ENCODE measurements at places on chromosomes 12 and 14. TPM values are rescaled to one million over a fixed set of nuclear protein-coding genes. Genes with fewer than 3 reads are reported as not detected.

GRCh38 chr12:27303139-27304111, 29.2 kb upstream of the BMAL2 start:
- DNase-seq: no peak

ASIC1 gene
- total RNA-seq: 16.2 TPM

PLEKHH1 gene
- total RNA-seq: 5.5 TPM

DNA sequence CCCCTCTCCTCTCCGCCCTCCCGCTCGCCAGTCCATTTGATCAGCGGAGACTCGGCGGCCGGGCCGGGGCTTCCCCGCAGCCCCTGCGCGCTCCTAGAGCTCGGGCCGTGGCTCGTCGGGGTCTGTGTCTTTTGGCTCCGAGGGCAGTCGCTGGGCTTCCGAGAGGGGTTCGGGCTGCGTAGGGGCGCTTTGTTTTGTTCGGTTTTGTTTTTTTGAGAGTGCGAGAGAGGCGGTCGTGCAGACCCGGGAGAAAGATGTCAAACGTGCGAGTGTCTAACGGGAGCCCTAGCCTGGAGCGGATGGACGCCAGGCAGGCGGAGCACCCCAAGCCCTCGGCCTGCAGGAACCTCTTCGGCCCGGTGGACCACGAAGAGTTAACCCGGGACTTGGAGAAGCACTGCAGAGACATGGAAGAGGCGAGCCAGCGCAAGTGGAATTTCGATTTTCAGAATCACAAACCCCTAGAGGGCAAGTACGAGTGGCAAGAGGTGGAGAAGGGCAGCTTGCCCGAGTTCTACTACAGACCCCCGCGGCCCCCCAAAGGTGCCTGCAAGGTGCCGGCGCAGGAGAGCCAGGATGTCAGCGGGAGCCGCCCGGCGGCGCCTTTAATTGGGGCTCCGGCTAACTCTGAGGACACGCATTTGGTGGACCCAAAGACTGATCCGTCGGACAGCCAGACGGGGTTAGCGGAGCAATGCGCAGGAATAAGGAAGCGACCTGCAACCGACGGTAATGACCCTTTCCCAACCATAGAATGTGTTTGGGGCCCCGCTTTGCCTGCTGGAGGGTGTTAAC, 615 bp downstream of the CDKN1B start:
- no peak for DNase-seq

GRCh38 chr14:103108749-103109207, 14.3 kb downstream of the EXOC3L4 start:
- DNase-seq: no peak

DNA sequence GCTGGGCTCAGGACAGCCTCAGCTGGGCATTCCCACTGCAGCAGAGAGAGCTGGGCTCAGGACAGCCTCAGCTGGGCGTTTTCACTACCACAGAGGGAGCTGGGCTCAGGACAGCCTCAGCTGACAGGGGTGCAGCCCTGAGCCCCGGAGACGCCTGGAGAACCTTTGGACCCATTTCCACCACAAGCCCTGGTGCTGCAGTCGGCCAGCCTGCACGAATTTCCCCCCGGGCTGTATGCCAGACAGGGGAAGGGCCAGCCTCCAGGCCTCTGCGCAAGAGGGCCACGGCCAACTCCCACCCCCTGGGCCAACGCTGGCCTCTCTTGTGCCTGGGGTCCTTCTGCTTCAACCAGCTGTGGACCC, 2.6 kb upstream of the C14orf180 start:
- no peak for DNase-seq

DMAC2L gene
- total RNA-seq: 15.9 TPM

PPFIA2 gene
- 237 TPM for total RNA-seq

GRCh38 chr12:84732828-84733340, 179.7 kb downstream of the SLC6A15 start:
- DNase-seq: no peak

DNA sequence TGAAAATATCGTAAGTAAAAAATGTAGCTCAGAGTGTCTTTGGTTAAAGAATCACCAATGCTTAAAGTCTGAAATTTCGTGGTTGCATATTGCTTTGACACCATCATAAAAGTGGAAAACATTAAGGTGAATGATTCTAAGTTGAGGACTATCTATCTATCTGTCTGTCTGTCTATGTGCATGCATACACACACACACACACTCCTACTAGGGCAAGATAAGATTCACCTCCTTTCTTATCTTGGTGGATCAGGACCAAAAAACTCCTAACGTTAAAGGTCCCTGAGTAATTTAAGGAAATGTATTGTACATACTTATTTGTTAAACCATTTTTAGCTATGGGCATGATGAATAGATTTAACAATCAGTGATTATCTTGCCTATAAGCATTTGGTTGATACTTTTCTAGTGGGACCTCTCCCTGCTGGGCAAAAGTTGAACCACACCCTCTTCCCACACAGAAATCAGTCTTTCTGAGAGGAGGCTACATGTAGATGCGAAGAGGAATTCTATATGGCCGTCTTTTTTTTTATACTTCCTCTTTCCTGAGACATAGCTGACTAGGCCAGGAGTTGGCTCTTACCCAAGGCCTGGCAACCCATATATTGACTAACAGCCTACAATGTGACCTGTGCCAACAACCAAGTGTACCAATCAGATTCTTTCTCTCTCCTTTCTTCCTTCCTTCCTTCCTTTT, 19.3 kb upstream of the LLPH start:
- DNase-seq: no peak

DNA sequence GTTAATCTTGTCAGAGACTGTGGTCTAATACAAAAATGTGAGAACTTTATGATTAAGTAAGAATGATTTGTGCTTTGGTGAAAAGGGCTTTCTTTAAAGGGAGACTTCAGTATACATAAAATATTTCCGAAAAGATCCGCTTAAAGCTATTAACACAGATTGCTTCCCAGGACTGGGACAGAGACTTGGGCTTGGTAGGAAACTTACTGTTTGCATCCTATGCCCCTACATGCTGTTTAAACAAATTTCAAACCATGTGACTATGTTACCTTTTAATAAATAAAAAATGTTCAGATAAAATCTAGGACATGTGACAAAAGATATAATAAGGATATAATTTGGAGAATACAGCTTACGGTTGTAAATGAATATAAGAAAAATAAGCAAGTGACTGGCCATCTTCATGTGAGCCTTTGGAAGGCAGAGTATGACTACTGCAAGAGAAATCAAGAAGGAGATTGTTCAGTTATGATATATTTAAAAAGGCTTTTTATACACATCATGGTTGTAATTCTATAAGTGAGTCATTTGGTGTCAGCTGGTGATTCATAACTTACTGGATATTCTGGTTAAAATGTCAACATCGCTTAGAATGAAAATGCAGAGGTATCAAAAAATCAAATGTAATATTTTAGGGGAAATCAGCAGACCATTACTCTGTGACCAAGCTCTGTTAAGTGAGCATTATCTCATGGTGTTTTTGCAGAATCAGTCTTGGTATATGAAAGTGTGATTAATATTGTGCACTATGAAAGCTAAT, 234.7 kb upstream of the E2F7 start:
- no peak for DNase-seq

KCNC2 gene
- total RNA-seq: 21.1 TPM

- DNase-seq: no peak
Measured at GRCh38 chr12:116400636-116401372, 123.3 kb upstream of the MED13L start.

DNA sequence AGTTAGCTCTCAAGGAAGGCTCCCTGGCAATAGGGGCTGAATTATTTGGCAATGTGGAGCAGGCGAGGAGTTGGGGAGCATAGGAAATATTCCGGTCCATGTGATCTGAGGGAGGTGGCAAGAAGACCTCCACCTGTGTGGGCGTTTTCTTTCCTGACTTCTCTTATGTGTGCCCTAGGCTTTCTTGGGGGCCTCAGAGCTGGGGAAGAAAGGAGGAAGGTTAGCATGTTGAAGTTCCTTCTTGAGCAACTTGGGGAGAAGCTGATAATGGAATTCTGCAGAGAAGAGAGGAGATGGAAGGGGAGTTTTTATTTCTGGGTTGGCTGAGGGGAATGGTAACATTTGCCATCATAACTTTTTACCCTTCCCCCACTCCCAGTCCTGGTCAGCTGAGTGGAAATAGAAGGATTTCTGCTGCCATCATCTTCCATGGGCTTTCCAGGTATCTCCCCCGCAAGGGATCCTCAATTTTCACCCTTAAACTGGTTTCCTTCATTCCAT, 1.2 kb downstream of the DTX3 start:
- DNase-seq: no peak

DNA sequence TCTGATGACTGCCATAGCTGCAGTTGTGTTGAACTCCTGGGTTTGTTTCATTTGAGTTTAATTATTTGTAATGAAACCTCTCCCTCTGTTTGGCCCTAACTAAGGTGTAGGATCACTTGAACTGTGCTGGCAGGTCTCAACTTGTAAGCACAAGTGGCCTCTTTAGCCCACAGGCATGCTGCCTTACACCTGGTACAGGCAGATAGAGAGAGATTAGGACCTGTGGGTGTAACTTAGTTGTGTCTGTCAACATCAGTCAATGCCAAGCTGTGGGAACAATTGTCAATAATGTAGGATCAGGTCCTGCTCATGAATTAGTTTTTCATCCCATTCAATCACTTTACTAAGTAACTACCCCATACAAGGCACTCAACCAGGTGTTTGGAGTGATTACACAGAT, 263.0 kb upstream of the G2E3 start:
- no peak for DNase-seq

GRCh38 chr14:22464422-22465142, 124.4 kb downstream of the DAD1 start:
- no peak for DNase-seq

DNA sequence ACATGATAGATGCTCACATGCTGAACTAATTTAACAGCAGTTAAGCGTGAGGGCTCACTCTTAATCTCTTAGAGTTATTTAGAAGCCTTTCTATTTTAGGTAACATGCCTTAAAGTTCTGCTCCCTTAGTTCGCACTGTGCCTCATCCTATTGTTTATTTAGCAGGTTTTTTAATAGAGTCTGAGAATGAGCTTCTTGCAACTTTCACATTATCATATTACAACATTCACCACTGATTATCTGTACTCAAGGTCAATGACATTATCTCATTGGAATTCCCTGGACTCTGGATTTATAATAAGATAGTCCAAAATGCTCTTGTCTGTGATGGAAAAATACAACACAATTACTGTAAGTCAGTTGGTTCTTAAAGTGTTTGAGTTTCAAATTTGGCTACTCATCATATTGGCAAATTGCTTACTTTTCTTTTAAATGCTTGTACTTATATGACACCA, 183.6 kb upstream of the SLC38A2 start:
- DNase-seq: no peak

IAPP gene
- total RNA-seq: not detected

NKX2-8 gene
- not detected for total RNA-seq

GRCh38 chr12:47876440-47876960, 28.3 kb downstream of the VDR start:
- DNase-seq: no peak

- no peak for DNase-seq
Measured at GRCh38 chr12:42785944-42786343, 196.4 kb upstream of the PRICKLE1 start.

DNA sequence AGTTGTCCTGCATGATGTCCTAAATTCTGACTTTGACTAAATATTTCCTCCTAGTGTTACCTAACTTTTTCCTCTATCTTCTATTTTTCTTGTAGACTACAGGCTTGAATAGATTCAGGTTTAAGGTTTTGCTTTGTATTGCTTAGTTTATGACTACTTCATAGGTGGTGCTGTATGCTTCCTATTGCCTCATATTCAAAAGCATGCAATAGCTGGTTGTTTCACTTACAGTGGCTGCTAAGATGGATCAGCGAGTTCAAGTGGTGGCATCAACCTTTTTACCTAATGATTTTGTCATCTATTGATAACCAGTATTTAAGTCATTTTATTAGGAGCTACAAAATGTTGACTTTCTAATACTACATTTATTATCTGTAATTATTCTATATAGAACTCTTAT, 36.3 kb upstream of the BICD1 start:
- DNase-seq: no peak

GRCh38 chr12:24937553-24938244, 11.2 kb downstream of the BCAT1 start:
- no peak for DNase-seq

KLHDC1 gene
- 15.9 TPM for total RNA-seq

GRCh38 chr14:95530473-95531276, 4.2 kb upstream of the GLRX5 start:
- DNase-seq: no peak

DNA sequence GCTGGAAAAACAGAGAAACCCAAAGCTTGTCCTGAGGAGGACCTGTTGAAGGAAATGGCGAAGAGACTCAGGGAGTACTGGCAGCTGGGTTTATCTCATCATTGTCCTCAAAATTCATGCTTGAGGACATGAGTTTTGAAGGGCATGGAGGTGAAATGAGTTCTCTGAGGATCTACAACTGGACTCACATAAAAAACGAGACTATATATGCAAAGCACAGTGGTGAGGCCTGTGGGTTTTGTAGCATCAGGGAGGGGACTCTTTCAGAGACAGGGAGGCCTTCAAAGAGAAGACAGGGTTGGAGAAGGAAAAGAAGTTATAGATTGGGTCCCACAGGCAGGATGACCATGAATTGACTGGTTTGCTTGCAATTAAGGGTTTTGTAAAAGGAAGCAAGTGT, 71.3 kb upstream of the SCN8A start:
- DNase-seq: no peak

- DNase-seq: no peak
Measured at GRCh38 chr12:30827101-30828066, 72.6 kb upstream of the CAPRIN2 start.

- DNase-seq: peak; percentile 52
Measured at GRCh38 chr12:9064815-9065606, 50.7 kb downstream of the A2M start.

- no peak for DNase-seq
Measured at GRCh38 chr12:23662966-23663365, 286.5 kb downstream of the SOX5 start.

GRCh38 chr12:51450333-51450732, 25.7 kb downstream of the SLC4A8 start:
- DNase-seq: no peak

DIO3 gene
- total RNA-seq: not detected

DNA sequence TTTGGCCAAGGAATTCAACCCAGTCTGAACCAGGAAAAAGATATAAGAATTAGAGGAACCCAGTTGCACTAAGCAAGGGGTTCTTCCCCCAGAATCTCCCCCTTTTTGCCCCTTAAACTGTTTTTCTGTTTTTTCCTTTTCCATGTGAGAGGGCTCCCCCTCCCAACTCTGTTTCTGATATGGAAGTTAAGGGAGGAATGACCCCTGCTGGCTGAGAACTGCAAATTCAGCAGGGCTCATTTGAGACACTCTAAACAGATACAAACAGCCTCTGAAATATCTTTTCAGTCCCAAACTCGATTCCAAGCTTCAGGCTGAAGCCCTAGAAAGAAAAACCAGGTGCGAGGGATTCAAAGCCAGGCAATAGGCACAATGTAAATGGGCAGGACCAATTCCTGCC, 132.7 kb downstream of the SLC41A2 start:
- no peak for DNase-seq

DNA sequence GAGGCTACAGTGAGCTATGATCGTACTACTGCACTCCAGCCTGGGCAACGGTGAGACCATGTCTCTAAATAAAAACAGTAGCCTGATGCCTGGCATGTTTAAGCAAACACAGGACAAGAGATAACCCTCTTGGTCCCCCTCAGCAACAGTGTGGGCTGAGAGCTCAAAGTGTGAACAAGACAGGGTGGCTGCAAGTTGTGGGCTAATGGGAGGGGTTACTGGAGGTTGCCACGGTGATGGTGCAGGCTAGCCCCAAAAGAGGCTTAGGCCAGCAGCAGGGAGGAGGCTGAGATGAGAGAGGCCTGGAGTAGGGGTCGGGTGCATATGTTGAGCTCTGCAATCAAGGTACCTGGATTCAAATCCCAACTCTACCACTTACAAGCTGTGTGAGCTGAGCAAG, 3.4 kb upstream of the LGMN start:
- DNase-seq: no peak
